ENCODE measurements at places on chromosomes 11 and 22.

DNA sequence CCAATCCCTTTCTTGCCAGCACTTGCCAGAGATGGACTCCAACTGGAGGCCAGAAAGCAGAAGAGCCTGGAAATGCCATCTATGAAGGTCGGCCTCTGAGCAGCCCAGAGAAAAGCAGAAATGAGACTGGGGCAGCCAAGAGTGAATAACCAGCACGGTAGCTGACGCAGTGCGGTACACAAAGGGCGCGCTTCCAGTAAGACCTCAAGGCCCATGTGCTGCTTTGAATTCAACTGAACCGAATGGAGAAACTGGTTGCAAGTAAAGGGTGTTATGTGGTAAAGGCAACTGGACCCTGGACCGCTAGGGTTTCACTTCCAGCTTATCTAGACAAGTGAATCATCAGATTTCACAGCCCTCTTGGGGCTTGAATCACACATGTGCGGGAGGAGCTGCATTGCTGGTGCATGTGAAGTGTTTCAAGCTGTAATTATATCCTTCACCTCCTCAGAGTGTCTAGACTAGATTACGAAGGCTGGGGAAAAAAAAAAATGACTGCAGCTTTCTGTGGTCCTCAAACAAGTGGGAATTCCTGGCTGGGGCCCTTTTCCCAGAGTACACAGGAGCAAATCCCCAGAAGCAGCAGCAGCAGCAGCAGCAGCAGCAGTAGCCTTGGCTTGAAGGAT is 128.9 kb downstream of the CCDC34 start:
- no peak for DNase-seq

DNA sequence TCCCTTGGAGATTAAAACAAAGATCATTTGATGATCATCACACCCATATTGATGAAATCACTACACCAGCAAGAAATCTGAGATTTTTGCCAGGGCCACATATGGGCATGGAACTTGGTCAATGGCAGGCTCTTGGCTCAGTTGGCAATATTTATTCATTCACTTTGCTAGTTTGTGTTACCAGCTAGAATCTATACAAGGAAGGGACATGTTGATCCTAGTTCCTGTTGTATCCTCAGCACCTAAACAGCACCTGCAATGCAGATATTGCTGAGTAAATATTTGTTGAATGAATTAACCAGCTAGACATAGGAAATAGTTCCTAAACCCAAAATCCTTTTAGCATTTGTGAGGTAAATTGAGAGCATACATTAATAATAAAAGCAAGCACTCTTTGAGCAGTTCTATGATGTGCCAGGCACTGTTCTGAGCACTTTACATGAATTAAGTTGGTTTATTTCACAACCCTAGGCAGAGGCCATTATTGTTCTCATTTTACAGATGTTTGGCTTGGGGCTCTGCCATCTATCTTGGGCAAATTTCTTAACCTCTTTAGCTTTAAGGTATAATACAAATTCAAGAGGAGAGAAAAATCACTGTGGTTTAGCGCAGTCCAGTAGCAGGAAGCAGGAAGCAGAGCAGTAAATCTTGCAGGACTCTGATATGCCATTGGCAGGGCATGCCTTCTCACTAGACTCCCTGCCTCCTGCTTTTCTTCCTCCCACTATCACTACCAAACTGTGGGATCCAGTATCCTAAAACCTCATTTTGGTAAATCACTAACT is 1.6 kb downstream of the TRIM68 start:
- no peak for DNase-seq

DNA sequence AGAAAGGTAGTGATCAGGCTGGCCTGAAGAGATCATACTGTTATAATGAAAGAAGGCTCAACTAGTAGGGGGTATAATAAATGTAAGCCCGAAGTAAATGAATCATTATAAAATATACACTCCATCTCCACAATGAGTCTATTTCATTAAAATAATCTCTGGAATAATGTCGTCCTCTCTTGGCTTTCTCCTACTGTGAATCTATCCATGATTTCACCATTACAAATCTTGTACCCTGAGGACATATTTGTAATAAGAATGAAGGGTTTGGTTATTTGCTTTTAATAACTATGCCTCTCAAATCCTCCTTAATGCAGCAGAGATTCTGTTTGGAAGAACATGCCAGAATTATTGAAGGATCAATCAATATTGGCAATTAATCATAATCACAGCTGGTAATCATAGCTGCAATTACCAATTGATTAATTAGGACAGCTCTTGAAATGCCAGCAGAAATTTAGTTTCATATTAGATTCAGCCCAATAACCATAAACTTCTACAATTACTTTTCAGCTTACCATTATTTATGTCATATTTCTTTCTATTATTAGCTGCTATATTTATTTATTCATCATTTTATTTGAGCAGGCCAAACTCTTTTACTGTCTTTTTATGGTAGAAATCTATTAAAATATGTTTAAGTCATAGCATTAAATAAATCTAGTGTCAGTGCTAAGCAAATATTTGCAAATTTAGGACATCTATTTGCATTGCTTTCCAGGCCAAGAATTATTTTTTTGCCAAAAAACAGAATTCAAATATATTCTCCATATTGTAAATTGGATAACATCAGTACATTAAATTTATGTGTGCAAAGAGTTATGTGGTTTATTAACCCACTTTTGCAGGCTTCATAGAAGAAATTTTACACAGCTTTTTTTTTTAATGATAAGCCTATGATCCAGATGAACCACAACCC is 588.4 kb upstream of the LRRC4C start:
- DNase-seq = no peak

DNA sequence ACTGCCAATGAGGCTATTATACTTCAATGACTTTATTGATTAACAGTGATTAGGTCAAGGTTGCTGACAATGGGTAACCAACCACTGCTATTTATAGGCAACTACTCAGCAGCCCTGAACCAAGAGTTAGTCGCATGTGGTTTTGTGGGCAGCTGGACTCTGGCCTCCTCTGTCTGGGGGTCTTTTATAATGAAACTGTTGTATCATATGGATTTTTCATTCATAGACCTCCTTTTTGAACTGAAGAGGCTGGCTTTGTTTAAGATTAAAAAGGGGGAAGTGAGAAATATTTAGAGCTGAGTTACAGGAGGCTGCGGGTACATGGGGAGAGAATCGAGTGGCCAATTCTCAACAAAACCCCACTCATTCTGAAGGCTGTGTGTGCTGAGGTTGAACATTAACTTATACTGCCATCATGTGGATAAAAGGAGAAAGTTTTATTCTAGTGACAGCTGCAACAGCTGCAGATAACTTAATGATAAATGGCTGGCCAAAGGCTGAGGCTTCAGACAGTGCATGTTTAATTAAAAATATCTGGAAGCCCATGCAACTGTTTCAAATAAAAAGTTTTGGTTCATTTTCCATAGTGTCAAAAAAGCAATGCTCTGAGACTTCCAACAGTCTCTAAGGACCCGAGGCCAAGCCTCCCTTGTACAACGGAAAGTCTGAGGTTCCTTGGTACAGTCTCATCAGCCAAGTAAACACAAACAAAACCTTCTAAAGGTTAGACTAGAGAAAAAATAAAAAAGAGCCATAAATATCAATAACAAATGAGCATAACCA is 682.6 kb downstream of the KCNA4 start:
- no peak for DNase-seq

- no peak for DNase-seq
Measured at GRCh38 chr11:92295175-92296137, 70.8 kb downstream of the FAT3 start.

DNA sequence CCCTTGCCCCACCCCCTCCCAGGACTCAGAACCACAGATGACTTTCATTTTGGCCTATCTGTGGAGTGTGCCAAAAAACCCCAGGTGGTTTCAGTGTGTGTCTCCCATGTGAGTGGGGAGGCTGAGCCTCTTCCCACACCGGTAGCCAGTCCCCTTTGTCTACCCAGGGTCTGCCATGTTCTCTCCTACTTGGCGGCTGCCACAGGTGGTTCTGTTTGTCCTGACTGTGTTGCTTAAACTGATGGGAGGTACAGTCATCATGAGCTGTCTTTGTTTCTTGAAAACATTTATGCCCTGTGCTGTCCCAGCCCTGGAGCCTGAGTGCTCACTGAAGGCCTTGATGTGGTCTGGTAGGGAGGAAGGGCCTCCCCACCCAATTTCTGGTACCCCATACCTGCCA is 39.7 kb upstream of the SUSD2 start:
- DNase-seq = peak; percentile 17

DNA sequence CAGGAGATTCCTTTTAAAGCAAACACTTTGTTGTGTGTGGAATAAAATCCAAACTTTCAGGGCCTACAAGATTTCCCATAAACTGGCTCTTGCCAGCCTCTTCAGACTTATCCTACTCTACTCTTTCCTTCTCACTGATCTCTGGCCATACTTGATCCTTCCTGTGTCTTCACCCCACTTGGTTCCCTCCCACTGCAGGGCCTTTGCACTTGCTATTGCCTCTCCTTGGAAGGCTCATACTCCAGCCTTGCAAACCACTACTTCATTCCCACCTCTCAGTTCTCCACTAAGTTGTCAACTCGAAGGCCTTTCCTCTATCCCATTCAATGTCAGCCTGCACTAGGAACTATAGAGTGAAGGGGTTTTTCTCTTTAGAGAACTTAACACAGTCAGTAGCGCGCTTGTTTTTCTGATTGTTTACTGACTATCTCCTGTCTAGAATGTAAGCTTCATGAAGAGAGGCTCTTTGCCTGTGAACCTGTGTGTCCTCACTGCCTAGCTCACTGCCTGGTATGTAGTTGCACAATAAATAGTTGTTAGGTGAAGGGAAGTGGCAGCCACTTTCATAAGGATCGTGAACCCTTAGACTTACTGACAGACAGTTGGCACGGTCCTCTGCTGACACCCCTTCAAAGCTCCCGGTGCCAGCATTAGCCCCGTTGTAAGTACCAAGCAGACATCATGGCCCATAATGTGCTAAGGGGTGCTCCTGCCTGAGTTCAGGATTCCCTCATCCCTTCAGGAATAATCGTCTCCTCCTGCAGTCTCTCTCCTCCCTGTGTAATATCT is 833 bp upstream of the ME3 start:
- no peak for DNase-seq

DNA sequence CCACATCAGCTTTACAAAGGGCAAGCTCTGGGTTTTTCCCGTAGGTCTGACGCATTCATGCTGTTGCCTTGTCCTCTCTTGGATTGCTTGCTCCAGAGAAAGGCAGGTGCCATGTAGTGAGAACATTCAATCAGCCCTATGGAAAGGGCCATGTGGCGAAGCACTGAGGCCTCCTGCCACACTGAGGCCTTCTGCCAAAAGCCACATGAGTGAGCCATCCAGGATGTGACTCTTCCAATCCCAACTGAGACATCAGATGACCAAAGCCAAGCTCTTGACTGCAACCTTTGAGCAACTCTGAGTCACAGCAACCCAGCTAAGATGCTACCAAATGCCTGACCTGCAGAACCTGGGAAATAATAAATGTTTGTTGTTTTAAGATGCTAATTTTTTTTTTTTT is 9.0 kb upstream of the PANX3 start:
- no peak for DNase-seq

DNA sequence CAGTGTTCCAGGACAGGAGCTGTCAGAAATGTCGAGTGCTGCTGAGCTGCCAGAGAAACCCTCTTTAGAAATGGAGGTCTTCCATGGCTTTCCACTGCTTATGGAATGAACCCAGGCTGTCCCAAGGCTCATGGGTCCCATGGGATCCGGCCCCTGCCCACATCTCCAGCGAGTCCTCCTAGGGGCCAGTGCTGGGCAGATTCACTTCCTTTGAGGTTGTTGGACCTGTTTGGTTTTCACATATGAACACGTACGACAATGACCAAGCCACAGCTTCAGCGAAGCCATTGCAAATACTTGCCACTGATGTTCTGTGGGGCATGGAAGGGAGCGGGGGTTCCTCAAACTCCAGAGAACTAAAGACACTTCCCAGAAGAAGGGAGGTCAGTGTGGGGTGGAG is 483.3 kb downstream of the TBC1D22A start:
- no peak for DNase-seq

DNA sequence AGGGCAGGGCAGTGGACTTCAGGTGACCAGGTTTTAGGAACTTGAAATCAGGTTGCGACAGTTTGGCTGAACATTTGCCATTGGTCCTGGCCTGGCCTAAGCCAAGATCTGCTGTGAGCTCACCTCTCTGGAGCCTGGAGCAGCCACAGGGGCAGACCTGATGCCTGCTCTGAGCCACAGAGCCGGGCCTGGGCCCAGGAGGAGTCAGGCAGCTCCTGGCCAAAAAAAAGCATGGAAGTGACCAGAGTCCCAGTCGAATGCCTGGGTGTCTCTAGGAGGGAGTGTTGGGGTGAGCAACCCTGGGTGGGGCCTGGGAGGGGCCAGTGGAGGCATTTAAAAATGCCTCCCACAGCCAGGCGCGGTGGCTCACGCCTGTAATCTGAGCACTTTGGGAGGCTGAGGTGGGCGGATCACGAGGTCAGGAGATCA is 6.0 kb upstream of the OMP start:
- no peak for DNase-seq

GRCh38 chr22:43343262-43343669 is at the start of gene SCUBE1:
SCUBE1 (minus strand) TSS chr22:43343372; CDS start chr22:43343261, 111 bp downstream.
- DNase-seq = no peak

- DNase-seq = no peak
Measured at GRCh38 chr11:102436976-102437375, 15.6 kb downstream of the TMEM123 start.

DNA sequence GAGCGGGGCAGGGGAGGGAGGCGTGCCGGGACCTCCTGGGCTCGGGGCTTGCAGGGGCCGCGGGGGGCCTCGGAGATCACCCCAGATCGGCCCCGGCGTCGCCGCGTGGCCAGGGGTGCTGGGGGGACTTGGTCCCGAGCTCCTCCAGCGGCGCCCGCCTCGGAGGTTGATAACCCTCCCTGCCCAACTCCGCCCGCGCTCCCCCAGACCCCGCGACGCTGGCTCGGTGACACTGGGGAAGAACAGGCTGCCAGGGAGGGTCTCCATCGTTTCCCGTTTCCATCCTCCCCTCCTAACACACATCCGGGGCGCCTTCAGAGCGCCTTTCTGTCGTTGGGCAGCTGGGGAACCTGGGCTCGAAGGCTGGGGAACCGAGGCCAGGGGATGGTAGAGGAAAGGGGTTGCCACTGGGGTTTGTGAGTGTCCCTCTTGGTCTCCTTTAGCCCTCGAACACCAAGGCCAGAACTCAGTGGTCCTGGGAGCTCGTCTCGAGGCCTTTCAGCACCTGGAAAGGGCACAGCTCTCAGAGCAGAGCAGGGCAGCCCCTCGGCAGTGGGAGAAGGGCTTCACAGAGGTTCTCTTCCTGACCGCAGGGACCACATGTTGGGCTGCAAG is 431 bp downstream of the SLC37A2 start:
- DNase-seq = no peak

DNA sequence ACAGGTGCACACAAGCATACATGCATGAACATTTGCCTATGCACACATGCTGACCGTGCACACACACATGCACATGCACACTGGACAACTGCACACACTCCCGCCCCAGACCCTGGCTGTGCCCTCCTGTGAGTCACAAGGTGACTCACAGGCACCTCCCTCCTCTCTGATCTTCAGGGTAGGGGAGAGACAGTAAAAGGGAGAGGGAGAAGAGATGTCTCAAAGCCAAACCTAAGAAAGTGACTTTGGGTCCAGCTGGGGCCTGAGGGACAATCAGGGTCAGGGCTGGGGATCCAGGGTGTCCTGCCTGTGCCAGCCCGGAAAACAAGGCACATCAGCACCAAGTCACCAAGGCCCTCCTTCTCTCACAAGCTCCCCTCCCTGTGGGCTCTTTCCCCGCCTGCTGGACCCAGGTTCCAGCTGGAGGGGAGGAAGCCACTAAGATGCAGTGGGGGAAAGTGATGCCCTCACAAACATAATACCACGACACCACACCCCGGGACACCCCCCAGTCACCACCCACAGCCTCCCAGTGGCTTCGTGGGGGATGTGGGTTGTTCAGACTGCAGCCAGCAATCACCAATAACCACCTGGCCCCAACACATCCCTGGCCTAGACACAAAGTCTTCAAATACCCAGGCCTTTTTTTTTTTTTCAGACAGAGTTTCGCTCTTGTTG is 39.3 kb downstream of the PDGFB start:
- no peak for DNase-seq

GRCh38 chr22:22945195-22945594 is 57.6 kb downstream of the IGLL5 start:
- DNase-seq = no peak

Measured in activated naive CD4-positive, alpha-beta T cell (primary cell).